GM04504 (cell line): ENCODE measurements at places on chromosomes 3 and 15.
A peak's percentile ranks its signal among the peaks of the same experiment; 100 is the strongest.

DNA sequence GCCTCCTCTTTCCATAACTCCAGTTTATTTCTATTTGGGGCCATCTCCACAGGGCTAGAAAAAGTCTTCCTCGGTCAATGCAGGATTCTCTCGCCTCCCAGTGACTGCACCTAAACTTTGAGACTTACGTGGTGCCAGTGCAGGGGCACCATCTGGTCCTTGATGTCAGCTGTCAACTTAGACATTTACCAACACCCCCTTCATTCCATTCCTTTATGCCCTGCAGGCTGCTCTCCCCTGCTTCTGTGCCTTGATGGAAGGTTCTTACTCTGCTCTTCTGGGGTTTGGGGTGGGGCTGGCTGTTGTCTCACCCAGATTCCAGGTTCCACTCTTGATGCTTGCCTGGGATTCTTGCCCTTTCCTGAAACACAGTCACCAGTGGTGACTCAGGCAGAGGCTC, 101.8 kb downstream of the ST8SIA2 start:
- DNase-seq = no peak

DNA sequence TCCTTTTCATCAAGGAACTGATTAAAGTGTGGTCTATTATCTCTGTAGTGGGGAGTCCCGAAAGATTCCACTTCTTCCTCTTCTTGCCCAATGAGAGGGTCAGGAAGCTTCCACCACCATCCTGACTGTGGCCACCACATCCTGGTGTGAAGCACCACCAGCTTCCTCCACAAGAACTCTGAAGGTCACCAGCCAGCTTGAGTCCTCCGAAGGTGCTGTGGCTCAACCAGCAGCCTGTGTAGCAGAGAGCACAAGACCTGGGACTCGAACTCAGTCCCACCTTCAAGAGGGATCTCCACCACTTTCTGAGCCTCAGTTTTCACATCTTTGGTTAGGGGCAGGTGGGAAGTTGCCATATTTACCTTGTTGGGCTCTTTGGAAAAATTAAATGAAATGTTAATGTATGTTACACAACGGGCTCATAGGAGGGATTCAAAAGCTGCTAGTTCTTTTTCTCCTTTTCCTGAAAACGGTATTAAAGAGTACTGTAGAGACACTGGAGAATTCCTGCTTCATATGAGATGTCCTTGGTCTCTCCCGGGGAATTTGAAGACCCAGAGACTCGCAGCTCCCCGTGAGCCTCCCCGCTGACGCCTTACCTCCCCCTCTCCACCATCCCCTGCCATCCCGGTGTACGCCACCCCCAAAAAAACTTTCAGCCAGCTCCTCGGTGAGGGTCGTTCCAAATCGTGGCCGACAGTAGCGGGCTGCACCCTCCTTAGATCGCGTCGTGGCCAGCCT, 816 bp upstream of the ACAN start:
- no peak for DNase-seq

DNA sequence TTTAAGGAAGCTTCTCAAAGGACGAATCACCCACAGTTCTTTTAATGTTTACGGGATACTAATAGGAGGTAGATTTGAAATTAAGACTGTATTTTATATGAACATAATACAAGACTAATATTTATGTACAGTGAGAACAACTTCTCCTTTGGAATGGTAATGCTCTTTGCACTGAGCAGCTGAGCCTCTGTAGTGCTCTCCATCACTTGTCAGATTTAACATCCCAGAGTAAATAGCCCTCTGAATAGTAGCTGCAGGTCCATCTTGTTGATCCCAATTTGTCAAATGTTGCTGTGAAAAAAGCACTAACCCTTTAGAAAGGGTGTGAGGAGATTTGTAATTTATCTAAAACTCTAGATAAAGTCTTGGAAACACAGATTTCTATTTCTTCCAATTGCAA, 351.4 kb upstream of the KCNMB2 start:
- no peak for DNase-seq

DNA sequence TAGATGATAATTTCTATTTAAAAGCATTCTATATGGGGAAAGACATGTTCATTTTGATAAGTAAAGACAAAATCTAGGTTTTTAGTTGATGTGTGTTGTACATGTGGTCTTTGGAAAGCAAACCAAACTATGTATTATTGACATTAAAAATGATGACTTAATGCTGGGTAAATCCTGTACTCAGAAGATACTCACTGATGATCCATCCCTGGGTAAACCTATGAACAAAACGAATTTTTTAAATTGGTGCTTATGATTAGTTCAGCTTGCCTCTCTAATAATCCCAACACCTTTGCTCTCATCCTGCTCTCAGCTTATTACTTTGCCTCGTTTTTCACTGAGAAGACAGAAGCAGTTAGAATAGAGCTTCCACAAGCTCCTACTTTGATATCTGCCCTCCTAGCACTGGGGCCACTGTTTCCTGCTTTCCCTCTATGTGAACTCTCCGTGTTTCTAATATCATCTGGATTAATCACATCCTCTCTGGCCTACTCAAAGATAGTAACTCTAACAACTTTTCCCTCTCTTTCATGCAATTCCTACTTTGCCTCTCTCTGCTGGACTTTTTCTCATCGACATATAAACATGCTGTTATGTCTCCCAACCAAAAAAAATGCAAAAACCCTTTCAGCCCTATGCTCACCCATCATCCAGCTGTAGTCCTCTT, 29.3 kb downstream of the RARRES1 start:
- DNase-seq = peak; percentile 38

GRCh38 chr3:177758126-177758525, 560.8 kb upstream of the TBL1XR1 start:
- no peak for DNase-seq

DNA sequence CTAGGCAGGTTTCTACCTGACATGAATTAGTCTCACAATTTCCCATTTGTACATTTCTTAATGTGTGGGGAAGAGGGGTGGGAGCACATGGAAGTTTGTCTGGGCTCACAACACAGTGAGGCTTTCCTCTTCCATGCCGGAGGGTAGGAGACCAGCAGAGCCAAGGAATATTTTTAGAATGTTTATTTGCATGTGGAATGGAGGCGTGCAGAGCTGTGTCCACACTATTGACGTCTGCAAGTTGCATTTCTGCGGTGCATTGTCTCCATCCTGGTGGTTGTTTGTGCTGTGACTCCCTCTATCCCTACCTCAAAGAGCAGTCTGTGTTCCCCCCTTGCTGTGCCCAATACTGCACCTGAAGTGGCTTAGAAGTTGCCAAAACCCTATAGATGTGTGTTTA, 103.1 kb upstream of the LRTM1 start:
- no peak for DNase-seq

DNA sequence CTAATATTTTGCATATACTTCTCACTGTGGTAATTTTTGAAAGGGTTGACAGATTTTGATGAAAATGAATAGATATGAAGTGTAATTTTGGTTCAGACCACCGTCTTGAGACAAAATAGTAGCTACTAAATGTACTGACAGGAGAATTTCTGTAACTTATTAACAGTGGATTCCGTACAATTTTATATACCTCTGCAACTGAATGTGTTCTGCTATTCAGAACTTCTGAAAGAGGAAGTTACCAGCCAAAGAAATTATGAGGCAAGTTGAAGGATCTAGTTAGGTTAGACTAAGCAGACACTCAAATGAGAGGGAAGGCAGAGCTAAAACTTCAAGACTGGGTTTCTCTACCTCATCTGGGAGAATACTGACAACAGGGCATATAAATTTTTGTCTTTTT, 29.4 kb downstream of the GAP43 start:
- no peak for DNase-seq

- no peak for DNase-seq
These were observed 88.5 kb upstream of the NANOGP8 start for GRCh38 chr15:35173444-35174118.

DNA sequence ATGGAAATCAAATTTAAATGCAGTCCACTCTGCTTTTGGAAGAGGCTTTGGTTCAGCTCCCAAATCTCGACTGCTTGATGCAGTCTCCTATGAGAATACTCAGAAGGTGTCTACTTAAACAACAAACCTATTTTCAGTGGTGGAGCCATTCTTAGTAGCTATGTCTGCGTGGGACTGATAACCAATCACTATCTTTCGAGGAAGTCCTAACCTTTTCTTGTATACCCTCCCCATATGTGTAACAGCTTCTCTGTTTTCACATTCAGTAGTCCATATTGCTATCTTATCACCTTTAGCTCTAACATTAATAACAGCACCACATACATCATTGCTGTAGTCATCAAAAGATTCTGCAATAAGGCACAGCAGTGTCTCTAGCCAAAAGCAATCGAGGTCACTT, 333.0 kb upstream of the ATP11B start:
- no peak for DNase-seq

DNA sequence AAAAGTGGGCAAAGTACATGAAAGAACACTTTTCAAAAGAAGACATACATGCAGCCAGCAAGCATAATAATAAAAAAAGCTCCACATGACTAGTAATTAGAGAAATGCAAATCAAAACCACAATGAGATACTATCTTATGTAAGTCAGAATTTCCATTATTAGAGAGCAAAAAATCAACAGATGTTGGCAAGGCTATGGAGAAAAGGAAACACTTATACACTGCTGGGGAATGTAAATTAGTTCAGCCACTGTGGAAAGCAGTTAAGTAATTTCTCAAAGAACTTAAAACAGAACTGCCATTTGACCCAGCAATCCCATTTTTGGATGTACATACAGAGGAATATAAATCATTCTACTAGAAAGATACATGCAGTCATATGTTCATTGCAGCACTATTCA, 360.7 kb downstream of the NSUN3 start:
- DNase-seq = no peak

DNA sequence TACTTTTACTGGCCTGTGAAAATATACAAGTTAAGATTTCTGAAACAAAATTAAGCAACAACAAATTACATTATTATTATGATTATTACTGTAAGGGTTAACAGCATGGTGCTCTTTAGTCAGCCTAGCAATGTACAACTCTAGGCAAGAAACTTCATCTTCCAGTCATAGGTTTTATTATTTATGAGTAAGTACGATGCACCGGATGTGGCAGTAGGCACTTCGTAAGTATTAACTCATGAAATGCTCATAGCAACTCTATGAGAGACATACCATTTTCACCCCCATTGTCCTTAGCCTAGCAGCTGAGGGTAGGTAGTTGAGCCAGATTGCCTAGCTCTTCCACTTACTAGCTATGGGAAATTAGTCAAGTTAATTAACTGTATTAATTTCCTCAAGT, 68.0 kb upstream of the PTPRG start:
- no peak for DNase-seq

DNA sequence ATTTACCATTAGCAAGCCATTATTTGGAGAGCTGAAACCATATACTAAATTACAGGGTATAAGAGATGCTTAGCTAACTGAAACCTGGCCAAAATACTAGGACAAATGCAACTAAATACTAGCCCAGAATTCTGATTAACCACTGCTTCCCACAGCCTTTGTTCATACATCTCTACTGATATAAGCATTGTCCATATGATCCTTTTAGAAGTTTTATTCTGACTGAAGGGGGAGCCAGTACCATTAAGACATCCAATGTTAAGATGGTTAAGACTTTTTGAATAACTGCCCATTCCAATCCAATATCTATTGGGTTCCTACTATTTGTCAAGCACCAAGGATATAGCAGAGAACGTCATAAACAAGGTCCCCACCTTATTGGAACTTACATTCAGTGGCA, 421.3 kb downstream of the FOXP1 start:
- no peak for DNase-seq

DNA sequence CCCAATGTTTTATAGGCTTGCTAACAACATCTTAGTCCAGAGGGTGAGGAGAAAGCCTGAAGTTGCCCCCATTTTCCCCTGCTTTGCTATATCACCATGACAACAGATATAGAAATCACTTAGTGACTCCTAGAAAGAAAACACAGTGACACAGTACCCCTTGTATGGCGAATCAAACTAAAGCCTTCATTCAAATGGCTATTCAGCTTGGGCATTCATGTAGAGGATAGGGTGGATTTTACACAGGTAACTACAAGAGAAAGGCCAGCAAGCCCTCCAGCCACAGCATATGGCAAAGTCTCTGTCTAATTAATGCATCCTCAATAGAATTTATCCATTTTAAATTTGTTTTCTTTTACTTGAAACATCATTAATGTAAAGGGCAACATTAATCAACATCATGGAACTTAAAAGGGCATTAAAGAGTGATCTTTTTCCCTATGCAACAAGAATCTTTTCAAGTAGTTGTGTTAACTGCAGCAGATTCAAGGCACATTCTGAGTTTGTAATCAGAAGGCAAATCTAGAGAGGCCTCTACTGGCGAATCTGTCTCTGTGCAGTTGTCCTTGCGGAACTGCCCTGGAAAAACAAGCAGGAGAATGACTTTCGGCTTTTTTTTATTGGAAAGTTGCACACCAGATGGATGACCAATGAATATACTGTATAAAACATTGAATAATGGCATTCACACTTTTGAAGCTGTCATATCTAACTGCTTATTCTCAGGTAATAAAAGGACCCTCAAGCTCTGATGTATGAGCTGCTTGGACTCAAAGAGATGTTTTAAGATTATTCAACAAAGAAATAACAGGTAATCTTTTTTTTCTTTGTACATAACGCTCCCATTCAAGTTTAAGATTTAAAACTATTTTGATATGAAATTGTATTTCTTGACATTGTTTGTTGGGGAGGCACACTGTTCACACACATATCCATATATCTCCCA, 621.7 kb upstream of the AGTR1 start:
- DNase-seq = peak; percentile 38

- DNase-seq = peak; percentile 93
These were observed 46.1 kb downstream of the BTD start for GRCh38 chr3:15647611-15648167.

DNA sequence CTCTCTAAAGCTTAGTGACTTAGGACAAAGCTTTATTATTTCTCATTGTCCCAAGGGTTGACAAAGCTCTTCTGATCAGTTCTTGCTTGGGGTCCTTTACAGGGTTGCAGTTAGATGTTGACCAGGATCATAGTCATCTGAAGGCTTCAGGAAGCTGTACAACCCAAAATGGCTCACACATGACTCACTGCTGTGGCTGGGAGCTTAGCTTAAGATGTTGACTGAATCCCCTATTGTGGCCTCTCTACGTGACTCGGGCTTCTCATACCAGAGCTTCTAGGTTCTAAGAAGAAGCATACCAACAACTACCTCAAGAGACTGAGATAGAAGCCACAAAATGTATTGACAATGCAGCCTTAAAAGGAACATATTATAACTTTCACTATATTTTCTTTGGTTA, 569.6 kb upstream of the ROBO2 start:
- peak; percentile 28 for DNase-seq

DNA sequence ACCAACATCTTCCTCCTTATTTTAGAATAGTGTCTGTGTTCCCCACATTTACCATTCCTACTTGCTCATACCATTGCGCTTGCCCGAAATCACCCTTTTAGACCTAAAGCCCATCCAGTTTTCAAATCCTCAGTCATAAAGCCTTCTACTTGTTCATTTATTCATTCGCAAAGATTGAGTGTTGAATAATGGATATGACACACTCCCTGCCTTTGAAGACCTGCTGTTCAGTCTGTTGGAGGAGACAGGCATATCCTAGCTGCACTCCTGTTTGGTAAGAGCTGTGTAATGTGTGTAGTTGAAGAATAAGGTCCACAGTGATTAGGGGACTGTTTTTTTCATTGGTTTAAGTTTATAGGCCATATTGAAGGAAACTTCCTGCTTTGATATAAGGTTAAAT, 1.7 kb downstream of the CNOT10 start:
- no peak for DNase-seq
